Stimulated activated CD4-positive, alpha-beta T cell treated with anti-CD3 and anti-CD28 coated beads, Interleukin-2, amount 100 ng/mL, for 24 hours (primary cell): ENCODE measurements at places on chromosomes 1 and 21.
A peak's percentile ranks its signal among the peaks of the same experiment; 100 is the strongest.

DNA sequence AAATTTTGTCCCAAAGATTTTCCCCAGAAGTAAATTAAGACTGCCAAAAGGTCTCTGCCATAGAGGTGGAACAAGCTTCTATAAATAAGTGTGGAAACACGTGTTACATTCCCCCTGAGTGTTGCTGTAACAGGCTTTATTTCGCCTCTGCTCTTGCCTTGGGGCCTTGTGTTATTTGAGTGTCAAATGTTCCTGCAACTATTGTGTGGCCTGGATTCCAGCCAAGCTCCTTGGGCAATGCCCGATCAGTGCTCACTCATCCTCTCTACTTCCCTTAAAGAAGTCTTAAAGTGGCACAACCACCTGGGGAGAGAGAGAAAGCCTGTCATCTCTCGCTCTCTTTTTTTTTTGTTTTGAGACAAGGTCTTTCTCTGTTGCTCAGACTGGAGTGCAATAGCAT lies 156.7 kb downstream of the NR5A2 start:
- DNase-seq = no peak

DNA sequence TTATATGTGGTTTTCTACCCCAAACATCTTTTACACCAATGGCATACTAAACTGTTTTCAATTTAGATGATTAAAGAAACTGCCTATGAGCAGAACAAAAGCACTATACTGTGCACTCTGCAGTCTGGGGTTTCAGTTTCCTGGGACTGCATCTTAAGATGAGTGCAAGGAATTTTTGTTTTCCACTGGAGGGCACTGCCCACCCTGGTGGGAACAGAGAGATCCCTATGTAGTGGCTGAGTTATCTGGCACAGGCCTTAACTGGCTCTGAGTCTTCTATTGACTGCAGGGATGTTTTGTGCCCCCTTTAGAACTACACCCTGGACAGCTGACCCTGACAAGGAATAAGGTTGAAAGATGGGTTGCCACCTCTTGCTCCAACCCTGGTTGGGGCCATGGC lies 12.0 kb downstream of the PROK1 start:
- no peak for DNase-seq

DNA sequence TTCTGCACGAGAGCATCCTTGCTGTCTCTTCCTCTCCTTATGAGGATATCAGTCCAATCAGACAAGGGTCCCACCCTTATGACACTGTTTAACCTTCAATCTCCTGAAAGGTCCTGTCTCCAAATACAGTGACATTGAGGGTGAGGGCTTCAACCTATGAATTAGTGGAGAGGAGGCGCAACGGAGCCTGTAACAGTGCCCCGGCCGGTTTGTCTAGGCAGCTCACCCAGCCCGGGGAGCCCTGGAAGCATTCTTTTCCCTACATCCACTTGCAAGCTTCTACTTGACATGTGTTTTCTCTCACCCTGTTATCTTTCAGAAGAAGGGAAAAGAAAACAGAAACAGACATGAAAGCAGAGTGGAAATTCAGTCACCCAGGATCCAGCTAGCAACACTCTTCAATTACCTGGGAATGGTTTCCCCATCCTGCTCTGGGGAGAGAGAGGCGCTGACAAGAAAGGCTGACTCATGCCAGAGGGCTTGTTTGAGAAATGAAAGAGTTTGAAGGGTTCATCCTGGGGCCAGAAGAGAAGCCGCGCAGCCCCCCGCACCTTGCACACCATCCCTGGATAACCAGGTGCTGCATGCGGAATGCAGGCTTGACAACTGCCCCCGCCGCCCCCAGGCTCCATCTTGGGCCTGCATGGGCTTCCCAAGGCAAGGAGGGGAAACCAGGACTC lies 394.9 kb downstream of the NPHP4 start:
- DNase-seq = no peak

- DNase-seq = no peak
Observed at GRCh38 chr1:204509186-204509635, 7.0 kb upstream of the MDM4 start.

GRCh38 chr1:59903141-59903754 lies 23.3 kb downstream of the CYP2J2 start:
- DNase-seq = no peak

DNA sequence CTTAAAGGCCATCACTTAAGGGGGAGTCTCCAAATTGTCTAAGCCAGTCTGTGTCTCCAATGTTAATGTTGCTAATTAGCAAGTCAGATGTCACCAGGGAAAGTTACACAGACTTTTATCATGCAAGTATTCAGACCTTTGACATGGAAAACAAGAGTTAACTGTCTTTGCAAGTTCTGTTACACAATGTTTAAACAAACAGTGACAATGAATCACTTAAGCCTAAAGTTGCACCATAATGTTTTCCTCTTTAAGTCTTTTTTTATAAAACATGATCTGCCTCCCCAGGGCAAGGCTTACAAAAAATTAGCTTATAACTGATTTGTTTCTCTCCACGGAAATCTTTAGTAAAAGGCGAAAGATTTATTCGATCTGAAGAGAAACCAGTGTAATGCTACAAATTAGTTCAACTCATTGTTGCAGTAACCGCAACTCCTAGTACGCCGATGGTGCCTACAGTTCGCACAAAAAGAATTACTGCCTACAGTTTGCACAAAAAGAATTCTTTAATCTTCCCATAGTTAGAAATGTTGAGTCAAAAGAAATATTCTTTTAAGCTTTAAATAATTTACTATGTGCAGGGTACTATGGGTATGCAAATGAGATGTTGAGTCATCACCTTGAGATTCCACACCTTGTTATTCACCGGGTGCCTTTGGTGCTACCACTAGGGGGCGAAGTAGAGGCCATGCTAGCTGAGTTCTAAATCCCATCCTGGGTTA lies 45.3 kb downstream of the HHAT start:
- DNase-seq = peak; percentile 76

- no peak for DNase-seq
Observed at GRCh38 chr1:178046591-178047270, 47.2 kb upstream of the RASAL2 start.

DNA sequence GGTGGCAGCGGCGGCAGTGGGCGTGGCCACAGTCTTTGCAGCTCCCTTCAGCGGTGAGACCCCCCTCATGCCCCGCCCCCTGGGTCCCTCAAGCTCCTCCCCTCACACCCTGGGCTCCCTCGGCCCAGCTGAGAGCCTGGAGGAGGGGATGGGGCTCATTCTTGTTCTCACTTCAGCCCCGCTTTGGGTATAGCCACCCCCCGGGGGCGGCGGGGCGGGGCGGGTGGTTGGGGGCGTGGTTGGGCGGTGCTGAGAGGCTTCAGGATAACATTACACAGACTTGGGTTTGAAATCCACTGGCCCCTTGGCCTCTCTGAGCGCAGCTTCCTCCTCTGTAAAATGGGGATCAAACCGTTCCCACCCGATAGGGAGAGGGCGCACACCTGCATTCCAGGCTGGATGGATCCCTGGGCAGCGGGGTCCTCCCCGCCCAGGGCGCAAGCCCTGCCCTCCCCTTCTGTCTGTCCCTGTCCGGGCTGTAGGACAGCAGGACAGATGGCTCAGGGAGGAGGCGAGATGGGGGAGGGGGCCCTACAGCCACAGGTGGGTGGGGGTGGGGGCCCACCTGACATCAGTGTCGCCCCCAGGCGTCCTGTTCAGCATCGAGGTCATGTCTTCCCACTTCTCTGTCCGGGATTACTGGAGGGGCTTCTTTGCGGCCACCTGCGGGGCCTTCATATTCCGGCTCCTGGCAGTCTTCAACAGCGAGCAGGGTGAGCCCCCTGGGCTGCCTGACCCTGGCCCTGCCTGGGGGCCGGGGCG lies 5.1 kb downstream of the CLCNKA start:
- DNase-seq = peak; percentile 46

GRCh38 chr1:190175320-190175719 lies 302.3 kb downstream of the BRINP3 start:
- no peak for DNase-seq

- DNase-seq = no peak
Observed at GRCh38 chr1:115301438-115302020, 36.5 kb downstream of the NGF start.

DNA sequence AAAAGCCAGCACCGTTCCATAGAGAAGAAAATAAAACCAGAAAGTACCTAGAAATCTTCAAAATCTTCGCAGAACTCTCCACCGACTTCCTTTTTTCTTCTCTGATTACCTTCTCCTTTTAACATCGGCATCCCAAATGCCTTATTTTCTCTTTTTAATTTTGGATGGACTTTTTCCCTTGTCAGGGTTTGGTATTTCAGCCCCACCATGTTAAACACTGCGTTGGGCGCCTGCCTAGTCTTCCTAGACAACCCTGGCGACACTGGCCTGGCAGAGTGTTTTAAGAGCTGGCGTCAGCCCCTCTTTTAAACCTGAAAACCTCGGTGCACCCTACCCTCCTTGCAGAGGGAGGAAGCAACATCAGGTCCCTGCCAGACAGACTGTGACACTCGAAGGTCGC lies 66.0 kb upstream of the EFHD2 start:
- DNase-seq = no peak

- DNase-seq = peak; percentile 32
Observed at GRCh38 chr1:28602536-28603439, 10.7 kb downstream of the RAB42 start.

- DNase-seq = no peak
Observed at GRCh38 chr1:20150969-20151368, 11.8 kb downstream of the PLA2G2F start.

DNA sequence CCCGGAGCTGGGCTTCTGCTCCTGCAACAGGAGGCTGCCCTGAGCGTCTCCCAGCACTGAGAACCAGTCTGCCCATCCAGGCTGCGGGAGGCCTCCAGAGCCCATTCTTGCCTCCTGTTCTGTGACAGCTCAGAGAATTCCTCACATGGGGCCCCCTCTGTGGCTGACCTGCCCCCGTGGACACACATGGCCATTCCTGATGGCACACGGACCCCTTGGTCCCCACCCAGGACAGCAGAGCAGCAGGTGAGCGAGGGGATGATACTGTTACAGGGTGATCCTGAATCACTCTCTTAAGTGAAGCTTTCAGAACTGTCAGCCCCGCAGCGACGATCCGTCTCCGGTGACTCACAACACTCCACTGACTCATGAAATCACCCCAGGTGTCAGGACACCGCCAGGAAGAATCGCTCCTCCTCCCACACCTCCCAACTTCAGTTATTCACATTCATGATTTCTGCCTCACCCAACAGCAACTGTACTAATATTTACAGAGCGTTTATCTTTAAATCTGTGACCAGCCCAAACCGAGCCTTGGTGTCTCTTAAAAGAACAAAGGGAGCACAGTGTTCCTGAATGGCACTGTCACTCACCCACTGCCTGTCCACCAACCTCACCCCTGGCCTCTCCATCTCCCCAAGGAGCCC lies 22.5 kb downstream of the CHD5 start:
- DNase-seq = peak; percentile 36

- no peak for DNase-seq
Observed at GRCh38 chr1:158572226-158572625, 1.8 kb upstream of the OR6P1 start.

GRCh38 chr1:228082918-228083870 lies 686 bp downstream of the ARF1 start:
- peak; percentile 42 for DNase-seq

DNA sequence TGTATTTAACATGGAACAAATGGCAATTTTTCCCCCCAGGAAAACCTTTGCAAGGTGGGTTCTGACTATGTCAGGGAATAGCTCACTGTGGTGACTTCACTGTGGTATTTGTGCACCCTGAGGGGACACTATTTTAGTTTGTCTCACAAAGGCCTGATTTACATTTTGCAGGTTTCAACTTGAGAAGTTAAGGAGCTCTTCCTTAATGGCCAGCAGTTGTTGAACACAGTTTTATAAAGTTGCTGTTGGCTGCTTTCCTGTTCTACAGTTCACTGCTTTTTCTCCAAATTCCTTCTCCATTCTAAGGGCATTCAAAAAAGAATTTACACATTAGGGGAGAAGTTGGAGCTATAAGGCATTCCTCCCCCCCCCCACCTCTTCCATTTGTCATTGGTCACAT lies 4.6 kb downstream of the LAMC1 start:
- DNase-seq = no peak

DNA sequence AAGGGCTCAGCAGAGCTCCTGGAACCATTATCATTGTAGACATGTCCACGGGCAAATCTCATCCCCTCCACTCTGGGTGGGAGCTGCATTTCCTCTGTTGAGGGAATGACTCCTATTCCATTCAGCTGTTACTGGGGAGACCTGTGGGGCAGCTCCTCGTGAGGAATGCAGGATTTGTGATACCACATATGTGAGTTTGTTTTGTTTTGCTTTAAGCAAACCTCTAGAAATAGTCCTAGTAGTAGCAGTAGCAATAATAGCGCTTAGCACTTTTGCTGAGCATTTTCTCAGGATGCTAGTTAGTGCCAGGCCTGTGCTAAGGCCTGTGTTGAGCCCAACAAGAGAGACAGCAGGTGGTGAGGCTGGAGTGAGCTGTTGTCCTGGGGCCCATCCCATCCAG lies 10.8 kb downstream of the OLIG1 start:
- DNase-seq = no peak

GRCh38 chr1:214976665-214977064 lies 105.9 kb upstream of the KCNK2 start:
- DNase-seq = no peak

DNA sequence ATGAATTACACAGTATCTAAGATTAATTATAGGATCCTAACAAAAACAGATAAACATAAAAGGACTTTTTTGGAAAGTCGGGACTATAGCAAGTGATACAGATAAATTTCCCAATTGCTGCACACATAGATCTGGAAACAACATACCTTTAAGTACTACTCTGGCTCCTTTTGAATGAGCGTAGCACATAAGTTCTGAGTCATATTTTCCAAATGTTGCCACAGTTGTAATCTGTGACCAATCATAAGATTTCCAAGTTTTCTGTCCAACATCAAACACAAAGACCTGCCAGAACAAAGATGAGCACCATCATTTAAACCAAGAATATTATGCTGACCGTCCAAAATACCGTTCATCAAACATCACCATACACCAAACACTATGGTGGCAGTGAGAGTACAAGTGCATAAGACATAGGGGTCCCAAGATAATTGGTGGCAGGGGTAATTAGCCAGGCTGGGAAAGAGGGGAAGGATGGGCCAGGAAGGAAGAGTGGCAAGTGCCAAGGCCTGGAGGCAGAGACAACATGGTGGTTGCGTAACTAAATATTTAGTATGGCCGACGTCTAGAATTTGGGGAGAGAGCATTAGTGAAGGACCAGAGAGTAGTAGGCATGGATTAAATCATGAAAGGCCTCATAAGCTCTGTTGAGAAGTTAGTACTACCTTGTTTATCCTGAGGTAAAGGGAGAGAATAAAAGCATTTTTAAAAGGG lies 3.6 kb downstream of the CTBS start:
- DNase-seq = no peak

- no peak for DNase-seq
Observed at GRCh38 chr1:200048244-200048643, 20.7 kb downstream of the NR5A2 start.

DNA sequence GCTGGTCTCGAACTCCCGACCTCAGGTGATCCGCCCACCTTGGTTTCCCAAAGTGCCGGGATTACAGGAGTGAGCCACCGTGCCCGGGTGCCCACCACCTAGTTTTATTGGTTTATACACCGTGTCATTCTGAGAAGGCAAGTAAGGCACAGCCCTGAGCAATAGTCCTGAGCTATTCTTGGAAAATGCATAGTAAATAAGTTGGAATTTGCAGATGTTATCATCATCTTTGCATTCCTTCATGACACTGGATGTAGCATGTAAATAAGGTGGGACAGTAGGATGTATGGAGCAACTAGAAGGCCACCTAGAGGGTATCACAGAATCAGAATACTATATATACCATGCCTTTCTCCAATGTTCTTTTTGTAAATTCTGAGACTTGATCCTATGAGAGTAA lies 11.0 kb downstream of the TOR1AIP2 start:
- DNase-seq = no peak

- DNase-seq = no peak
Observed at GRCh38 chr21:26389971-26390641, 183.0 kb downstream of the CYYR1 start.

GRCh38 chr1:59092126-59092525 lies 204.8 kb upstream of the FGGY start:
- DNase-seq = no peak

- DNase-seq = peak; percentile 22
Observed at GRCh38 chr1:42379794-42380585, 602 bp upstream of the RIMKLA start.
